ENCODE measurements at places on chromosomes 5 and 9.

DNA sequence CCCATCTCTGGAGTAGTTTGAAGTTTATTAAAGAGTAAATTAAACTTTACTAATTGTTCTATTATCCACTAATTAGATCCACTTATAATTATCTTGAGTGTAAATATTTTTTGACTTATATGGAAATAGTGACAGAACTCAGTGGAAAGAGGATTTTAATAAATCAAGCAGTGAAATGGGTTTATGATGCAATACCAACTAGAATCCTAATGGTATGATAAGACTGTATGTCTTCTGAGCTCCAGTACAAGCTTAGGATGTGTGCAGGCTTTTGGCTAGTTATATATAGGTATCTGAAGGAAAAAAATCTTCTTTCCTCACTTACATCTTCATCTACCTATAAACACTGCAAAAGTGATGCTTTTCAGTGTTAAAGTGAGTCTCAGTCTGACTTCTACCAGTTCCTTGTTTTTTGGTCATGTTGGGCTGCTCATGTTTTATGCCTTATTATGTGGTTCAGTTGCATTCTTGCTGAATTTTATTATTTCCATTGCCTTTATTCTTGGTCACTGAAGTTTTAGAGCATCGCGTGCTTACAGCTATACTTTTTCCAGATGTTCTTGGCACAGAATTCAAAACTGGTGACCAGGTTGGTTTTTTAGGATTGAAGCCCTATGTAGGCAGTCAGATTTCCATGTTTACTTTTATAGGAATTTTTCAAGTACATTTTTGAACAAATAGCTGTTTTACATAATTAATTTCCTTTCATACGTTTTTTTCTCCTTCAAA, 30.5 kb downstream of the XRCC4 start:
- DNase-seq = no peak

- DNase-seq = no peak
These were observed 428.2 kb downstream of the CDK5RAP2 start for GRCh38 chr9:120151806-120152205.

DNA sequence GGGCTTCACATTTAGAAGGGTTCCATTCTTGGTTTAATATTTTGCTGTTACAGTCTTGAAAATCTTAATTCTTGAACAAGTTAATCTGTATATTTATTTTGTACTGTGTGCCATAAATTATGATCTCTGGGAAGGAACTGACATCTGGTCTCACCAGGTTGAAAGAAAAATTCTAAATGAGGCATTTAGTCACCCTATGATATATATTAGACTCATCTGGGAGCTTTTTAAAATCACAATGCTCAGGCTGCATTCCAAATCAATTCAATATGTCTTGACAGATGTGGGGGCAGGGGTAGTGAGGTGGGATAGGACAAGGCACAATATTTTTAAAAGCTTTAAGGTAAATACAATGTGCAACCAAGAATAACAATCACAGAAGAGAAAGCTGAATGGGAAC, 569.2 kb downstream of the PRR16 start:
- DNase-seq = no peak

DNA sequence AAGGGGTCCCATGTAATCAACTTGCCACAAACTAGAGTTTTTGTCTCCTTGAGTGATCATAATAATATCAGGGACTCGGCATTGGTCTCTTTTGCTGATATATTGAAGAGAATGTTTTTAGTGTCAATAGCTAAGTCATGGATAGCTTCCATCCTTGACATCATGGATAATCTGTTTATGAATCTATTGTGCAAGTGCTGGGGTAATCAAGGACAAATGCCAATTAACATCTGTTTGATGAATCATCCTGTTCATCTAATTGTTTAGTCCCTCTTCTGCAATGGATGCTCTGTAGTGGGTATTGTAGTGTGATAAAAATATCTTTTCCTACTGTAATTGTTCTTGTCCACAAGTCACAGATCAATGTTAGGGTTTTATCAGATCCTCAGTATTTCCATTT, 607.5 kb upstream of the SEMA6A start:
- no peak for DNase-seq

GRCh38 chr5:5218396-5218795, 78.3 kb downstream of the ADAMTS16 start:
- no peak for DNase-seq

GRCh38 chr5:142826741-142827492, 56.7 kb downstream of the ARHGAP26 start:
- DNase-seq = no peak

DNA sequence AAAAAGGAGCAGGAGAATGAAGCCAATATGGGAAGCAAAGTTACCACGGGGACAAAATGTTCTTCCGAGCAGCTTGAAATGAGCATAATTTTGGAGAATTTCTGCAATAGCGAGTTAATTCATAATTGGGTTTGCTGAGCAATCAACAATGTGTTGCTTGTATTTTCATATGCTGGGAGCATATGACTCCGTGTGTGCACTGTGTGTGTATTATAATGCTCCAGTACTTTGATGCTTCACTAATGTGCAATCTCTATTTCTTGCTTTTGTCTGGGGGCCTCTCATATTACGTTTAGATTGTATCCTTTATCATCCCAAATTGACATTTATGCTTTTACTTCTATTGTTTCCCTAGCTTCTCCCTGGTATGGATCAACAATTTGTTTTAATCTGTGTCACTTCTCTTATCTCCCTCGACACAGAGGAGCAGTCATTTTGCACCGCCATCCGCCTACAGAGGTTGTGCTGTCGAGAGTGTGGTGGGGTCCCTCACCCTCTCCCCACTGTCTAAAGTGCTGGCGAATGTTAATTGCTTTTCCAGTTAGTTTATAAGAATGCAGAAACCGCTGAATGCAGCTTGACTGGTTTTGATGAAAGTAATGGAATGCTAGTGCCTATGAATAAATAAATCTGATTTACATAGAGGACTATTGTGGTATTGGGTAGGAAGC, 372.5 kb upstream of the WWC1 start:
- DNase-seq = no peak
